ENCODE measurements at places on chromosomes 12 and 14. TPM values are rescaled to one million over a fixed set of nuclear protein-coding genes. Genes with fewer than 3 reads are reported as not detected.

The KRT73 gene
- total RNA-seq, result not detected

The OVCH1 gene
- 0.18 TPM for total RNA-seq

The DBX2 gene
- total RNA-seq, result 0.73 TPM

The KRT86 gene
- total RNA-seq, result 0.62 TPM

The CACNA2D4 gene
- 3.4 TPM for total RNA-seq
